COLO829 (cell line): ENCODE measurements at places on chromosomes 13 and 19.

GRCh38 chr13:32391101-32391619, 36.8 kb downstream of the N4BP2L1 start:
- no peak for DNase-seq

DNA sequence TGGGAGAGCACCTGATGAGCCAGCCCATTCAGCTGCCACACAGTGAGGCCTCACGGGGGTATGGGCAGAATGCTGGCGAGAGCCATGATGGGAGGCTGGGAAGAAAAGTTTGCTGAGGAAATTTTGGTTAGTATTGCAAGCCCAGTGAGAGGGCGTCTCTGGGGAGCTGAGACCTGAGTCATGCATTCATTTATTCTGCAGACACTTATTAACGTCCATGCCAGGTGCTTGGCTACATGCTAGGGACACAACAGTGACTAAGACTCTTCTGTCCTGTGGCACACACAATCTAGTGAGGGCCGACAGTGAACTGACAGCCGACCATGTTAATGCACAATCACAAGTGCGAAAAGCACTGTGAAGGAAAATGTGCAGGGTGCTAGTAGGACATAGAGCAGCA, 27.2 kb downstream of the WDR62 start:
- no peak for DNase-seq

DNA sequence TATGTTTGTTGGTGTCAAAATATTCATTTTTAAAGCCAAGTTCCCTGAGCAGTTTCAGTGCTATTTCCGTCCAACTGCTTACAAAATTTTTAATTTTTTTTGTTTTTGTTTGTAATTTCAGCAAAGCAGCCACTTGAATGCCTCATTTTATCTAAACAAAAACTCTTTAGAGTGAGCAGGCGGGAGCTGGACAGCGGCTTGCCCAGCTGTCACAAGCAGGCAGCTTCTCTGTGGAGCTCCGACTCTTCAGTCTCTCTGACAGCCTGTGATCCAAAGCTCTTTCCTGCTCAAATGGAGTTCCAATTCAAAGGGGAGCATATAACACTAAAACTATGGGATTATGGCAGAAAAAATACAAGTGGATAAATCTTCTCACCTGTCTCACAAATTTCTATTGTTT, 618.3 kb upstream of the PCDH20 start:
- DNase-seq: no peak

- DNase-seq: no peak
Observed at GRCh38 chr19:33487901-33488800, 33.4 kb downstream of the PEPD start.

- DNase-seq: peak; percentile 57
Observed at GRCh38 chr19:41570639-41571112, 5.3 kb upstream of the CEACAM21 start.

GRCh38 chr19:38670921-38671398, 23.5 kb downstream of the ACTN4 start:
- no peak for DNase-seq

DNA sequence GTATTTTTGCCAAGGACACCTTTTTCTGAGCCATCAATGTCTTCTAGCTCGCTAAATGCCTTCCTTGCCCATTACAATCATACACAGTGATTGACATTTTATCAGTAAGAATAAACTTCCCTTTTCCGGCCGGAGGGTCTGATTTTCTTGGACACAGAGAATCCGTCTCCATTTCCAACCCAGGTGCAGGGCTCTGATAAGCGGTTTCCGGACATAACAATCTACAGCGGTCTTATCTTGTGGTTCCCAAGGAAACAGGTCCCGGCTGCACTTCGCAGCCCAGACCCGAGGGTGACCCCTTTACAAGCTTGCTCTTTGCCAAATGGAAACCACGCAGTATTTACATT, 5.1 kb upstream of the ZNF77 start:
- DNase-seq: peak; percentile 35

- no peak for DNase-seq
Observed at GRCh38 chr13:31352467-31352866, 152.7 kb downstream of the B3GLCT start.

DNA sequence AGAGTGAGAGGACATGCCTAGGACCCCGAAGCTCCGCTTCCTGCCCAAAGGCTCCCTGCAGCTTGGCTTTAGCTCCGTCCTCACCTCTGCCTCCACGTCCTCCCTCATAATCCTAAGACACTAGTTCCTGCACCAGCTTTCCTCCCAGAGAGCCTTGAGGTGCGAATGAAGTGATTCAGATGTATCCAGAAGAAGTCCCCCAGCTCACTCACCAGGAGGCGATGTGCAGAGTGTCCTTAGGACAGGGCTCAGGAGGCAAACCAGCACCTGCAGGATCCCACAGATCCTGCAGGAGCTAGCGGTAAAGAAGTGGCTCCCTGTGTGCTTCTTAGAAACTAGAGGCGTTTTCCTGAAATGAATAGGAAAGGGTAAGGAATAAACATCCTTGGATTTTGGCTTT, 109.7 kb downstream of the HSPH1 start:
- DNase-seq: no peak

- no peak for DNase-seq
Observed at GRCh38 chr19:51311351-51312257, at the start of gene IGLON5. TSS of gene IGLON5 (plus strand) at chr19:51311644. CDS start at chr19:51311848, 204 bp downstream.

GRCh38 chr19:45234089-45234869, 10.9 kb downstream of the EXOC3L2 start:
- no peak for DNase-seq

- DNase-seq: no peak
Observed at GRCh38 chr19:7254590-7254989, 39.6 kb downstream of the INSR start.

DNA sequence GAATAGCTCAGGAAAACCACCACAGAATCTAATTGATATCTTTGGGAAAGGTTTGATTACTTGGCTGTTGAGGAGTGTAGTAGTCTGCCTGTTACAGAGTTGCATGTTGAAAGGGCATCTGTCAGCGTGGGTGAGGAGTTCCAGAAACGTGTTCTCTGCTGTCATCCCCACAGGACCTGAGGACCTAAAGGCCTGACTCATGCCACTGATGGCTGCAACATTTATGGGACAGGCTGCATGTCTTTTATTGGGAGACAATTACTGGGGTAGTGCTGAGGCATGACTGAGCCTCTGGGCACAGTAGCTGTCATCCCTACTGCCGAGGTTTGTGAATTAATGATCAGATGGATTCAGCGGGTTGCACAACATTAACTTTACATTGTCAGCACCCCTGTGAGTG, 525.9 kb downstream of the GPC6 start:
- DNase-seq: no peak

DNA sequence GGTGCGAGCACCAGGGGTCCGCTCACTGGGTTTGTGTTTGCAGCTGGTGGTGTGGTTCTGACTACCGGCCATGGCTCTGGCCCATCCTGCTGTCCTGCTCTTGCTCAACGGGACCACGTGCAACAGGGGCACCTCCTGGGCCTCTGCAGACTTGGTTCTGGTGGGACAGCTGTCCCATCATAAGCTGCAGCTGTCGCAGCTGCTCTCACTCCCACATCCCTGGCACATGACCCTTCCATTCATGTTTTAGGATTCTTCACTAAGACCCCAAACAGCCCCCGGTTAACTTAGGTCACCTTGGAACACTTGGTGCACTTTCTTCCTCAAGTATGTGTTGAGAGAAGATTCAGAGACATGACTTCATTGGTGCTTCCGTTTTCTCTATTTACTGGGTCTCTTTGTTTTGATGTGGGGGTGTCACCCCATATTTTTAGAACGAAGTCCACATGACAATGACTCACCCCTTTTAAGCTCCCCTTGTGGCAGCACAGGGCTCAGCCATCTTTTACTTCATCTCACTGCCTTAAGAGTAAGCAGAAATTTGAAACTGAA, 68.4 kb upstream of the ARHGEF7 start:
- DNase-seq: no peak

DNA sequence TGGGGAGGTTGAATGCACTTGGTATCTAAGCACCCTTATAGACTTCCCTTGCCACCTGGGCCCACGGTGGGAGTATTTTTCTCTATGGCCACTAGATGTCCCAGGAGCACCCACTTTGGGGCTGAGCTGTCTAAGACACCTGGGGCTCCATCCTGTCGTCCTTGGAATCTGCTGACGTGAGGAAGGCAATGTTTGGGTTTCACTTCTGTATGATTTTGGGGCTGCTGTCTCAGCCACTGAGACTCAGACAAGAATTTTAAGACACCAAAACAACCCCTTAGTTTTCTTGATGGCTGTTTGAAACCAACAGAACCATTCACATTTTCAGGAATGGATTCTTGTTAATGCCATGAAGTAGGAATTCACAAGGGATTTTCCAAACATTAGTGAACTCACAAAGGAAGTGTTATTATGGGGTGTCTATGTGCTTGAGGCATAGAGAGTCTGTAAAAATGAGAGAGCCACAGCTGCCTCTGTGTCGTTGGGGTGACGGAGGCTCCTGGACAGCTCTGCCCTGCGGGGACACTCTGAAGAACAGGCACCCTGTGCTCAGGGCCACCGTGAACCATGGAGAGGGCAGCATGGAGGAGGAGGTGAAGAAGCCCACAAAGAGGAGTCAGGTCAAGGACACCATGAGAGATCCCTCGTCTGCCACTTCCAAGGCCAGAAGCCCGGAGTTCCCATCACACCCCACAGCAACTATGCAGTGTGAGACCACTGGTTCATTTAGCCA, 106.8 kb upstream of the SPATA13 start:
- peak; percentile 50 for DNase-seq

- DNase-seq: peak; percentile 34
Observed at GRCh38 chr13:79423801-79424642, 18.0 kb upstream of the RBM26 start.

DNA sequence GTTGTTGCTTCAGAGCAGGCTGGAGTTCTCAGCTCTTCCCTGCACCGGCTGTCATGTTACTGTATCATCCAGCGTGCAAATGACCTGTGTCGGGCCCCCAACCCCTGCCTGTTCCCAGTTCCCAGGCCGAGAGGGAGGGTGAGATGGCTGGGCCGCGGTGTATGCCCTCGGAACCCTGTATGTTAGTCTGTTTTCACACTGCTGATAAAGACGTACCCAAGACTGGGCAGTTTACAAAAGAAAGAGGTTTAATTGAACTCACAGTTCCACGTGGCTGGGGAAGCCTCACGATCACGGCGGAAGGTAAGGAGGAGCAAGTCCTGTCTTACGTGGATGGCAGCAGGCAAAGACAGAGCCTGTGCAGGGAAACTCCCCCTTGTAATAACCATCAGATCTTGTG, 10.9 kb downstream of the TMEM255B start:
- DNase-seq: no peak

DNA sequence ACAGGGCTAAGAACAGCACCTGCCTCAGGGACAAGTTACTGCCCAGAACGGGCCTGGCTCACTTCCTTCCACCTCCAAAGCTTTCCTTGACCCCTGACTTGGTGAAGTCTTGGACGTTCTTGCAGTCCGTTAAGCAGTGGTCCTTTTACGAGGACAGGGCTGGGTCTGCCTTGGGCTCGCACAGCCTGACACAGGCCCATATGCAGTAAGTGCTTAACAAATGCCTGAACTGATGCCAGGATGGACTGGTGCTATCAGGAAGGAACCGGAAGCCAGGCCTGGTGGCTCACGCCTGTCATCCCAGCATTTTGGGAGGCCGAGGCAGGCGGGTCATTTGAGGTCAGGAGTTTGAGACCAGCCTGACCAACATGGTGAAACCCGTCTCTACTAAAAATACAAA, 1.8 kb upstream of the PLK5 start:
- DNase-seq: no peak

DNA sequence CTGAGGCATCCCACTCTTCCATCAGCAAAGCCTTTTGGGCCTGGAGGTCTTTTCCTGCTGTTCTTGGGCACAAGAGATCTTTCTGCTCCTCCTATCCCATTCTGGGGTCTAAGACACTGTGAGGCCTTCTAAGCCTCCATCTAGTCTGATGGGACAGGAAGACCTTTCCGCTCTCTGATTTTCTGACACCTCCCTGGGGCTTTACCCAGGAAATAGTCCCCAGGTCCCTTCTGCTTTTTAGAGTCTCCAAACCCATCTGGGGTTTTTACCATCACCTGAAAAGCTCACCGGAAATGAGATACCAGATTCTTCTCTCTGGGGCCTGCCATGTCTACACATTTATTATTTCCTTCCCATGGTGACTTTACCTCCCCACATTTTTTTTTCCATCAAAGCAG, 21.1 kb downstream of the CLEC17A start:
- no peak for DNase-seq

DNA sequence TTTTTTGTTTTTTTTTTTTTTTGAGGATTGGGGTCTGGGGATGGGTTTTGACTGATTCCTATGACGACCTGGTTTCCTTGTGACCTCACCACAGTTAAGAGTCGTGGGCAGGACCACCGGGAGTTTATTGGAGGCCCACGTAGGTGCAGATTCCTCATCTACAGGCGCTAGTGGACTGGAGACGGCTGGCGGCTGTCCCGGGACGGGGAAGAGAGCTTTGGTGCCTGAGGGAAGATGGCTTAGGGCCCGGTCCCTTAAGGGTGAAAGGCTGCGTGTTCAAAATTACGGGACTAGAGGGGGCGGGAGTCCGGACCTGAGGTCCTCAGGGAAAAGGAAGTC, 682 bp upstream of the TEAD2 start:
- DNase-seq: peak; percentile 49

GRCh38 chr13:113495494-113496210, 5.1 kb upstream of the DCUN1D2 start:
- no peak for DNase-seq

- no peak for DNase-seq
Observed at GRCh38 chr19:51000426-51000825, 978 bp downstream of the KLK8 start.

GRCh38 chr19:13843104-13843921, 33.6 kb upstream of the NANOS3 start:
- DNase-seq: peak; percentile 72

DNA sequence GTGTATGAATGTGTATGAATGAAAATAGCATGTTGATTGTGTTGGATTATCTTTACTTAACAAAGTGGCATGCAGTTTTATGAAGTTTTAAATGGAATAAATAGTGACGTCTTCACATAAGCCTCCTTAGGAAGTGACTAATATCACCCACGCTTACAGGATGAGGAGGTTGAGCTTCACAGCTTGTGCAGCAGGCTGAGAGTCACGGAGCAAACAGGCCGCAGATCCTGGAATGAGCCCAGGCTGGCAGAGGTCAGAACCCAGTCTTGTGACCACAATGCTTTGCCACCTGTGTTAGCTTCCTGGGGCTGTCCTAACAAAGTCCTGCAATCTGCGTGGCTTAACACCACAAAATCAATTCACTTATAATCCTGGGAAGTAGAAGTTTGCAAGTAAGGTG, 20.8 kb downstream of the LAIR2 start:
- DNase-seq: peak; percentile 45

GRCh38 chr13:42746866-42747265, 34.5 kb upstream of the FAM216B start:
- DNase-seq: no peak

DNA sequence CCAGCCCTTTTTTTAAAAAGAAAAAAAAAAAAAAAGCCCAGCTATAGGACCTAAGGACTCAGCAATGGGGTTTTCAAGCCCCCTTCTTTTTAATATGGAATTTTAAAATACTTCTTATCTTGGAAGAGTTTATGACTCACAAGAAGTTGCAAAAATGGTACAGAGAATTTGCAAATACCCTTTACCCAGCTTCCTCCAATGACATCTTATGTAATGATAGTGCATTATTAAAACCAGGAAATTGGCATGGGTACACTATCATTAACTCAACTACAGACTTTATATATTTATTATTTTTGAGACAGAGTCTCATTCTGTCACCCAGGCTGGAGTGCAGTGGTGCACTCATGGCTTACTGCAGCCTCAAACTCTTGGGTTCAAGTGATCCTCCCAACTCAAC, 16.1 kb downstream of the TMEM38A start:
- DNase-seq: no peak
